ENCODE measurements at places on chromosomes 4 and X.

DNA sequence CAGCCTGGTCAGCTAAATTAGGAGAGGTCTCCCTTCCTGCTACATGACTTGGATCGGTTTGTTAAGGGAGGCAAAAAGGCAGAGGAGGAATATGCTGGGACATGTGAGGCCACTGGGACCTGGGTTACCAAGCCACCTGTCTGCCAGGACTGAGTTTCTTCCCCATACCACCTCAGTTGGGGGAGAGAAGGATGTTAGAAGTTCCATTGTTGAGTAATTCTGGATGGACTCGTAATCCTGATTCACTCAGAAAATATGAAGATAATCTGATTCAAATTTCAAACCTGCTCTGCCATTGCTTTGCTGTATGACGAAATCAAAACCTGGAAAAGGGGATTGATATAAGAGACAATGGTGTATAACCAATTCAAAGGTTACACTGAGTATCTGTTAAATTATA, 97.4 kb upstream of the S100G start:
- H3K36me3 ChIP-seq = no peaks in the 10 kb centered on the region
- H3K4me1 ChIP-seq = no peaks in the 10 kb centered on the region
- no peaks in the 10 kb centered on the region for H3K27me3 ChIP-seq
- DNase-seq = no peak
- no peak overlapping the region for H3K27ac ChIP-seq

- no peaks in the 10 kb centered on the region for H3K4me1 ChIP-seq
- no peak overlapping the region for H3K4me3 ChIP-seq
- H3K27me3 ChIP-seq = no peaks in the 10 kb centered on the region
These were observed 246.2 kb downstream of the ASMT start for GRCh38 chrX:1860936-1861594.

GRCh38 chrX:21374994-21375707, 933 bp downstream of the CNKSR2 start:
- DNase-seq = no peak
- H3K27ac ChIP-seq = peak overlapping the region; percentile 87
- H3K36me3 ChIP-seq = no peaks in the 10 kb centered on the region
- peak overlapping the region; percentile 54 for H3K4me3 ChIP-seq
- no peaks in the 10 kb centered on the region for H3K4me1 ChIP-seq

DNA sequence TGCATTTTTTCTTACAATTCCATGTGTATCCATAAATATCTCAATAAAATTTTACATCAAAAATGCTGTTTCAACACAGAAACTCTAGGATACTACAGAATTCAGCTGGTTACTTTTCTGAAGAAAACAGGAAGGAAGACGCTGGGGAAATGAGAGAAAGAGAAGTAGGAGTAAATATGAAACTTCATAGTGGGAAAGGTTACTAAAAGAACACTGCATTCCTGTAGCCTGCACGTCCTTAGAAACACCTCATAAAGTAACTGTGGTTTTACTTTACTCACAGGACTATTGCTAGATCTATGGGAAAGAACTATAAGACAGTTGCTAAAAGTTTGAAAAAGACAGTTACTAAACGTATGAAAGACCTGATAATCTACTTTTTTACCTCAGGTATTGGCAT, 23.1 kb downstream of the ATP11C start:
- H3K27me3 ChIP-seq = no peaks in the 10 kb centered on the region
- no peaks in the 10 kb centered on the region for H3K36me3 ChIP-seq
- no peak overlapping the region for H3K4me3 ChIP-seq
- no peak for DNase-seq
- H3K27ac ChIP-seq = no peak overlapping the region

- no peak overlapping the region for H3K27ac ChIP-seq
- no peak overlapping the region for H3K4me3 ChIP-seq
- H3K27me3 ChIP-seq = no peaks in the 10 kb centered on the region
- no peaks in the 10 kb centered on the region for H3K36me3 ChIP-seq
- DNase-seq = no peak
- no peaks in the 10 kb centered on the region for H3K4me1 ChIP-seq
These were observed 472.5 kb upstream of the RPS6KA3 start for GRCh38 chrX:20739038-20739745.

DNA sequence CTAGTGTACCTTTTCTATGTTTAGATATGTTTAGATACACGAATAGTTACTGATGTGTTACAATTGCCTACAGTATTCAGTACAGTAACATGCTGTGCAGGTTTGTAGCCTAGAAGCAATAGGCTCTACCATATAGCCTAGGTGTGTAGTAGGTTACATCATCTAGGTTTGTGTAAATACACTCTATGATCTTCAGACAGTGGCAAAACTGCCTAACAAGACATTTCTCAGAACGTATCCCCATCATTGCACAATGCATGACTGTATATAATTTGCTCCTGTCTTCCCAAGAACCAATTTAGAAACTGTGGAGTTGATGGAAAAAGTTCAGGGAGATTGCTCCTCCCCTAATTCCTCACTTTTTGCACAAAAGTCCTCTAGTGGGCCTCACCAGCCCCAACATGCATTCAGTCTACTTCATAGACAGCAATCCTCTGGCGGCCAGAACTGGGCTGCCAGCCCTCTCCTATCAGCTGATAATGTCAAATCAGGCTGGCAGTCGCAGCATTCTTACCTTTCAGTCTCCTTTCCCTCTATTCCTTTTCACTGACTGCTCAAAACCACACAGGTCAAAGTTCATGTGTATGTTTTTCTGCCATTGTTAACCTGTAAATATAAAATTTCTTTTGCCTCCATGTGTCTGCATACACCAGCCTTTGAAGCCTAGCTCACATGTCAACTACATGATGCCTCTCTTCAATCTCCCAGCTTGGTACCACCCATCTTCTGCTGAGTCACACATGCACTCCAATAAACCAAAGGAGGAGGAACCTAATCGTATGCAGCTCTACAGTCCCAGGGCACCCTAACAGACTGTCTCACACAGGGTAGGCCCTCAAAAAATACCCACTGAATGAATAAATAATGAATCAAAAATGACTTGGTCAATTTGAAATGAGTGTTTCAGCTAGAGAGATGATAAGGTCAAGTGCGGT, 32.0 kb downstream of the BCLAF3 start:
- H3K27me3 ChIP-seq = no peaks in the 10 kb centered on the region
- DNase-seq = no peak
- H3K27ac ChIP-seq = no peak overlapping the region
- no peak overlapping the region for H3K4me3 ChIP-seq

DNA sequence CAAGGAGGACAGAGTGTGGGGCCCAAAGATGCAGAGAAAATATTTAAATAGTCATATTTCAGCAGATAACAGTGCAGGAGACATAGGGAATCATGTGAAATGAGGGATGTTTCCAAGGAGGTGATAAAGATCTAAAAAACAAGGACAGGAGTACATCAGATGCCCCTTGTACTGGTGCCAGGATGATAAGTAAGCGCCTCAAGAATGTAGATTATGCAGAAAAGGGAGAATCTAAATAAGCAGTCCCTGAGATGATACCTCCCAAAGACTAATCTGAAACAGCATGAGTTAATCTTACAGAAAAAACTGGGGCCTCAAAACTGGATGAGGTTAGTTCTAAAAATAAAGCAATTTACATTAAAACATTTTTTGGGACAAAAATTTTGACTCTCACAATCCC, 136.1 kb upstream of the WDFY3 start:
- DNase-seq = no peak
- no peak overlapping the region for H3K4me3 ChIP-seq
- no peak overlapping the region for H3K27ac ChIP-seq
- no peaks in the 10 kb centered on the region for H3K4me1 ChIP-seq
- no peaks in the 10 kb centered on the region for H3K27me3 ChIP-seq

GRCh38 chrX:48891402-48892288, 5.9 kb downstream of the TIMM17B start:
- peak overlapping the region; percentile 49 for H3K4me3 ChIP-seq
- H3K4me1 ChIP-seq = peaks cover 6% of the 10 kb centered on the region
- H3K27ac ChIP-seq = peak overlapping the region; percentile 86
- no peaks in the 10 kb centered on the region for H3K36me3 ChIP-seq

DNA sequence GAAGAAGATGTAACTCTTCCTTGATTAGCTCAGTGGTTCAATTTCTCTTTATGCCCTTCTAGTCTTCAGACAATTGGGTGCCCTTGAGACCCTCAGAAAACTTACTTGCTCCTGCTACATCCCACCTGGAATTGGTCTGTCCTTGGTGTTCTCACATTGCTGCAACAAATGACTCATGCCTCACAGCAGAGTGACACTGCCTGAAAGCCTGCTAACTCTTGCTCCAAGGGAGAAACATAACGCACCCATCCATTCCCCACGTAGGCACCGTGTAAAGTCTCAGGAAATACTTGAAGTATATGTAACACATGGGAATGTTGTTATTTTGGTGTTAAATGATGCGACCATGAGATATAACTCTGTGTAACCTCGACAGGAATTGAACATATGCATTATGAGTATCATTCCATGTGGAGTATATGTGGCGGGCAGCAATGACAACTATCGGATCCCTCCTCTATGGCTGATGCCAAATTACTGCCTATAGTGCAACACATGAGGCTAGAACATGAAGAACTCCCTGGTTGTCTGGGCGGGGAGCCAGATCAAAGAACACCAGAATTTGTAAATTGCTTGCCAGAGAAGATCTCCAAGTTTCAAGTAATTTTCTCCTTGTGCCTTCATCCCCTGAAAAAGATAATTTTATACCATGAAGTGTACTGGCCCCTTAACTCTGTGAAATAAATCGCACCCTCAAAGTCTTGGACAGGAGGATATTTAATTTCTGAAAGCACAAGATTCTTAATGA, 231.3 kb upstream of the STK26 start:
- no peak for DNase-seq
- no peak overlapping the region for H3K4me3 ChIP-seq
- no peaks in the 10 kb centered on the region for H3K36me3 ChIP-seq
- H3K27ac ChIP-seq = no peak overlapping the region
- H3K4me1 ChIP-seq = no peaks in the 10 kb centered on the region

GRCh38 chr4:11105715-11106114, 323.0 kb downstream of the HS3ST1 start:
- H3K27ac ChIP-seq = no peak overlapping the region
- DNase-seq = no peak
- H3K4me1 ChIP-seq = no peaks in the 10 kb centered on the region
- no peaks in the 10 kb centered on the region for H3K27me3 ChIP-seq
- no peak overlapping the region for H3K4me3 ChIP-seq

DNA sequence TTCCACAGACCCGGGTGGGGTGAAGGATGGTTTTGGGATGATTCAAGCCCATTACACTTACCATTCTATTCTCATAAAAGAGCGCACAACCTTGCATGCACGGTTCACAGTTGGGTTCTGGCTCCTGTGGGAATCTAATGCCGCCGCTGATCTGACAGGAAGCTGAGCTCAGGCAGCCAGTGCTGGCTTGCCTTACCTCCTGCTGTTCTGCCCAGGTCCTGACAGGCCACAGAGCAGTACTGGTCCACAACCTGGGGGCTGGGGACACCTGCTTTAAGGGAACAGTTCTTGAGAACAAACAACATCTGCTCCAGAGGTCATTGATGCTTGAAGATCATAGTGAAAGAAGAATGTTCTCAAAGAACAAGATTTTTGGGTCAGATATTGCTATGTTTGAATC, 8.0 kb upstream of the HS3ST1 start:
- H3K27me3 ChIP-seq = no peaks in the 10 kb centered on the region
- no peak overlapping the region for H3K4me3 ChIP-seq
- no peaks in the 10 kb centered on the region for H3K4me1 ChIP-seq

GRCh38 chrX:21843179-21843578, 3.8 kb downstream of the MBTPS2 start:
- no peaks in the 10 kb centered on the region for H3K27me3 ChIP-seq
- DNase-seq = no peak
- peaks cover 21% of the 10 kb centered on the region for H3K36me3 ChIP-seq
- H3K4me3 ChIP-seq = no peak overlapping the region
- H3K4me1 ChIP-seq = no peaks in the 10 kb centered on the region

- no peak overlapping the region for H3K4me3 ChIP-seq
- no peaks in the 10 kb centered on the region for H3K27me3 ChIP-seq
- DNase-seq = no peak
- H3K27ac ChIP-seq = no peak overlapping the region
- H3K36me3 ChIP-seq = no peaks in the 10 kb centered on the region
These were observed 72.6 kb downstream of the ANK2 start for GRCh38 chr4:113122066-113122465.

DNA sequence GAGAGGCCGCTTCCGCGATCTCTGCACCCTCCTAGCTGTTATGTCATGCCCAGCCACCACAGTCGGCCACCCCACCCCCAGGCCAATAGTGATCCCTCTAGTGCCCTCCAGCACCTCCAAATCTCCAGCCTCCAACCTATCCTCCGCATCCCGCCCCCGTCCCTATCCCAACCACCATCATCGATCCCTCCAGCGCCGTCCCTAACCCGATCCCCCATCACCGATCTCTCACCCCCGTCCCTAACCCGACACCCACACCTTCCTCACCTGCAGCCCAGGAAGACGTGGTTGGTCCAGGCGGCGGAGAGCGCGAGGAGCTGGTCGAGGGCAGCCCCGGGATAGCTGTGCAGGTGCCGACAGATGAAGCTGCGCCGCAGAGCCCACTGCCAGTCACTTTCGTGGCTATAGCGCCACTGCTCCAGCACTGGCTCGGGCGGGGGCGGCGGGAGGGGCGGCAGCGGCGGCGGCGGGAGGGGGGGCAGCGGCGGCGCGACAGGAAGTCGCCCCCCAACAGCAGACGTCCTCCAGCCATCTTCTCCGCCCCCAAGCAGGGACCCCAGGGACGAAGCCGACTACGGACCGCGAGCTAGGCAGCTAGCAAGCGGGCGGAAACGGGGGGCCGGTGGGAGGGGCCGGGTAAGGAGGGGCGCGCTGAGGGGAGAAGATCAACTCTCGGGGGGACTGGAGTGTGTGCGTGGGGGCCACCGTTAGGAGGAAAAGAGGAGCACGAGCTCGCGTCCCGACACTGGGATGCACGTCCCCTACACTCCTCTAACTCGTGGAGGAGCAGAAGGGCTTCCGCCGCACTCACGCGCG, 552 bp downstream of the NKRF start:
- peak overlapping the region; percentile 86 for H3K27ac ChIP-seq
- no peaks in the 10 kb centered on the region for H3K36me3 ChIP-seq
- no peaks in the 10 kb centered on the region for H3K4me1 ChIP-seq
- peak overlapping the region; percentile 72 for H3K4me3 ChIP-seq

- H3K36me3 ChIP-seq = no peaks in the 10 kb centered on the region
- no peak overlapping the region for H3K27ac ChIP-seq
- no peak for DNase-seq
- no peak overlapping the region for H3K4me3 ChIP-seq
- H3K27me3 ChIP-seq = no peaks in the 10 kb centered on the region
These were observed 151.8 kb downstream of the POU4F2 start for GRCh38 chr4:146790515-146790914.

DNA sequence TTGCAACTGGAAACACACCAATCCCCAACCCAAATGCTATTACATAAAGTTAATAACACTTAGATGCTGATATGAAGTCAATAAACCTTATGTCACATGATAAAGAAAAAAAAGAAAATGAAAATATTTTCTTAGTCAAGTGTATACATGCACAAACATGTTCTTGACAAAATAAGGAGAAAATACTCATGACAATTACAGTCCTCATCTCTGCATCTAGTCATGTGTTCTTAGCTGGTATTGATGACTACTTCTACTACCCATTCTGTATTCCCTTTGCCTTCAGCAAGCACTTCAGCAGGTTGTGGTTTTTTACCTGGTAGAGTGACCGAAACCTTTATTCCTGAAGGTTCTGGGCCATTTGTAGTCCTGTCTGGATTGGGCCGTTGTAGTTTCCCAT, 24.9 kb downstream of the CXCL8 start:
- no peaks in the 10 kb centered on the region for H3K36me3 ChIP-seq
- no peak overlapping the region for H3K4me3 ChIP-seq
- no peaks in the 10 kb centered on the region for H3K4me1 ChIP-seq
- H3K27me3 ChIP-seq = no peaks in the 10 kb centered on the region

GRCh38 chr4:27318740-27319139, 458.1 kb downstream of the STIM2 start:
- H3K36me3 ChIP-seq = no peaks in the 10 kb centered on the region
- H3K4me3 ChIP-seq = no peak overlapping the region
- H3K27me3 ChIP-seq = no peaks in the 10 kb centered on the region
- H3K4me1 ChIP-seq = no peaks in the 10 kb centered on the region
